ENCODE measurements at places on chromosomes 16 and 17.

GRCh38 chr17:75875182-75875939 is 3.0 kb downstream of the TRIM47 start:
- peak; percentile 62 for DNase-seq

GRCh38 chr17:76296889-76297288 is 11.2 kb downstream of the QRICH2 start:
- DNase-seq = no peak

GRCh38 chr17:6361733-6362132 is 73.2 kb downstream of the AIPL1 start:
- no peak for DNase-seq

GRCh38 chr16:66578651-66579531 is at the start of gene CMTM2:
TSS of gene CMTM2 (plus strand) at chr16:66579463. CDS start at chr16:66579608, 145 bp downstream.
- DNase-seq = peak; percentile 61

- DNase-seq = no peak
Observed at GRCh38 chr17:79304884-79305283, 230.3 kb downstream of the ENGASE start.

GRCh38 chr17:65314212-65314611 is 177.0 kb downstream of the RGS9 start:
- DNase-seq = no peak

DNA sequence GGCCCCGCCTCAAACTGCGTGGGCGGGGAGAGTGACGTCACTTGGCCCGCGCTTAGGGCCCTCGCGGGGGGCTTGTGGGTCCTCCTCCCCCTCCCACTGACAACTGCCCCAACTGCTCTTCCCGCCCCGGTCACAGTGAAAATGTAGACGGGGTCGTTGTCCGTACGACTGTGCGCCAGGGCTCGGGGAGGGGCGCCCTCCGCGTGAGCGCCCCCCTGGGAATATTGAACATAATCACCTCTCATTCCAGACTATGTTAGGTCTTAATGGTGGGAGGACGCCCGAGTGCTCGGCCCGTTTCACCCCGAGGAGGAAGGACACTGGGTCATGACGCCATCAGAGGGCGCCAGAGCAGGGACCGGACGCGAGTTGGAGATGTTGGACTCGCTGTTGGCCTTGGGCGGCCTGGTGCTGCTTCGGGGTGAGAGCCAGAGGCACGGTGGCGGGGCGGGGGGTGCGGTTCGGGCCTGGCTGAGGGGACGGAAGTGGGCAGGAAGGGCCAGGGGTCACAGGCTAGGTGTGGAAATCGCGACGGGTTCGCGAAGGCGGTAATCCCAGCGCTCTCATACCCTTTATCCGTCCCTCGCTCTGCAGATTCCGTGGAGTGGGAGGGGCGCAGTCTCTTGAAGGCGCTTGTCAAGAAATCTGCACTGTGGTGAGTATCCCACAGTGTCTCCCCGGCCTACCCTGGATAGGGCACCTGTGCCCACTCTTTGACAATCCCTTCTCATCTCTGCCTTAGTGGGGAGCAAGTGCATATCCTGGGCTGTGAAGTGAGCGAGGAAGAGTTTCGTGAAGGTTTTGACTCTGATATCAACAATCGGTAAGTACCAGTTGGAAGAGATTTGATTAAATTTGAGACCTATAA is at the start of gene ELP5:
ELP5 (plus strand) TSS at position 40 of the 868 bp plus-strand sequence; CDS start at position 376, 336 bp downstream.
- peak; percentile 96 for DNase-seq

DNA sequence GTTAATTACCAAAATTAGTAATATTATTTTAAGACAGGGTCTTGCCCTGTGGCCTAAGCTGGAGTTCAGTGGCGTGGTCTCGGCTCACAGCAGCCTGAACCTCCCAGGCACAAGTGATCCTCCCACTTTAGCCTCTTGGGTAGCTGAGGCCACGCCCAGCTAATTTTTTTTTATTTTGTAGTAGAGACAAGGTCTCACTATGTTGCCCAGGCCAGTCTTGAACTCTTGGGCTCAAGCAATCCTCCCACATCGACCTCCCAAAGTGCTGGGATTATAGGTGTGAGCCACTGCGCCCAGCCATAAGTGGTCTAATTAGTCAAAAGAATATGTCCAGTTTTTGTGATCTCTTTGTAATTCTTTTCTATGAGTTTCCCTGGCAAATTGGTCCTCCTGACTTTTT is 12.0 kb upstream of the CFDP1 start:
- no peak for DNase-seq

Data from heart left ventricle (tissue), 16 donors.